ENCODE measurements at places on chromosomes 13 and 19. TPM values are rescaled to one million over a fixed set of nuclear protein-coding genes. Genes with fewer than 3 reads are reported as not detected.

The HNRNPUL1 gene
- total RNA-seq = 160 TPM

The CDX2 gene
- total RNA-seq = not detected

The GPC5 gene
- 0.14 TPM for total RNA-seq

The VSTM1 gene
- total RNA-seq = 0.74 TPM

The TLE2 gene
- total RNA-seq = not detected

The LTBP4 gene
- total RNA-seq = 24.5 TPM

The SMAD9 gene
- 2.1 TPM for total RNA-seq

The IGSF23 gene
- not detected for total RNA-seq

GRCh38 chr13:79112016-79112415 lies 294.0 kb downstream of the RBM26 start:
- no peak for DNase-seq

DNA sequence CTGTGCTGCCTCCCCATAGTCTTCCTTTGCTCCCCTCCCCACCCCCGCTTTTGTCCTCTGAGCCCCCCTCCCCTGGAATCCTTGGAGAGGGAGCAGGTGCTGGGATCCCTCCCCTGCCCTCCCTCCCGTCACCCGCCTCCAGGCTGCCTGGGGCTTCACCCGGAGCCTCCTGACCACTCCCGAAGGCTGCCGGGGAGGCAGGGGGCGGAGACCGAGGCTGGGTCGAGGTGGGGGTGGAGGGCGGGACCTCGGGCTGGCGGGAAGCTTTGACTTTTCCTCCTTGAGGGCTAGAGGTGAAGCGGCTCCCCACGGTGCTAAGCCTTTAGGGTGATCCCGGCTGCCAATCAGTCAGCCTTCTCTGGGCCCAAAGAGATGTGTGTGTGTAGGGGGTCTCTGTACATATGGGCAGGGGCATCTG lies 1.5 kb downstream of the KMT5C start:
- no peak for DNase-seq

DNA sequence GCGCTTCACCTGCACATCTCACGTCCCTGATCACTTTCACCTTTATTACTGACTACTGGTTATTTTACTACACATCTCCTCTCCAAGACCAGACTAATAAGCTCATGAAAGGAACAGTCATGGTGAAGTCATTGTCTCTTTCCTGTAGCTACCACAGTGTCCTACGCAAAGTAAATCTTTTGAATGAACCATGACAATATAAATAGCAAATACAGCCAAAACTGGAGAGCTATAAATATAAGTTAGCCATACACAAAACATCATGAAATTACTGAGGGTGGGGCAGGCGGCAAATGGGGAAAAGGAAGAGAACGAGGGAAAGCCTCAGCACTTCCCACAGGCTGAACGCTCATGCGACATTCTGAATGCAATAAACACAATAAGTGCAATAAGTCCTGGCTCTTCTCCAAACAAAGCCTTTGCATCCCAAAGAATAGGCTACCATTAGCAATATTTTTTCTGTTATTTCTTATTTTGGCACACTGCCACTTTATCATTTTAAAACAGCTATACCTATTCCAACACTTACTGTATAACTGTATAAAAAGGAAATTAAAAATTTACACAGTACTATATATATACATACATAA lies 62.5 kb downstream of the TUBGCP3 start:
- DNase-seq = peak; percentile 18

DNA sequence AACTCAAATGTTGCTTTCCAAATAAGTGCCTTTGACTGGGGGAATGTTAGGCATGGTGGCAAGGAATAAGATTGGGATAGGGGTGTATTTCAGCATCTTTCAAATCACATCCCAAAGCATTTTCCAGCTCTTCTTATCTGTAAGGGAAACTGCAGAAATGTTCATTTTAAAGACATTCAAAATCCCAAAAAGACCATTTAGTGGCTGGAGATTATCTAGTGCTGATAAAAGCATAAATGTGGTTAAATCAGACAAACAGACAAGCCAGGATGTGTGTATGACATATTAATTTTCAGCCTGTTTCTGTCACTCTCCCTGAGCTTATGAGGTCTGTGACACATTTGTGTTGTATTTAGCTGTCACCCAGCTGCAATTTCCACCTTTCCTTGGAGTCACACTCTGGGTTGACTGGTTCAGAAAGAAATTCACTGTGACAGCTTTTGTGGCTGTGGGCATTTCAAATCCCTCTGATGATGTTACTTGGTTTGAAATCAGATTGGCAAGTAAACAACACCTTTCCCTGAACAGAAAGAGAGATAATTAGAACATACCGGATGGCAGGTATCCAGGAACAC lies 69.7 kb upstream of the SIAH3 start:
- no peak for DNase-seq

DNA sequence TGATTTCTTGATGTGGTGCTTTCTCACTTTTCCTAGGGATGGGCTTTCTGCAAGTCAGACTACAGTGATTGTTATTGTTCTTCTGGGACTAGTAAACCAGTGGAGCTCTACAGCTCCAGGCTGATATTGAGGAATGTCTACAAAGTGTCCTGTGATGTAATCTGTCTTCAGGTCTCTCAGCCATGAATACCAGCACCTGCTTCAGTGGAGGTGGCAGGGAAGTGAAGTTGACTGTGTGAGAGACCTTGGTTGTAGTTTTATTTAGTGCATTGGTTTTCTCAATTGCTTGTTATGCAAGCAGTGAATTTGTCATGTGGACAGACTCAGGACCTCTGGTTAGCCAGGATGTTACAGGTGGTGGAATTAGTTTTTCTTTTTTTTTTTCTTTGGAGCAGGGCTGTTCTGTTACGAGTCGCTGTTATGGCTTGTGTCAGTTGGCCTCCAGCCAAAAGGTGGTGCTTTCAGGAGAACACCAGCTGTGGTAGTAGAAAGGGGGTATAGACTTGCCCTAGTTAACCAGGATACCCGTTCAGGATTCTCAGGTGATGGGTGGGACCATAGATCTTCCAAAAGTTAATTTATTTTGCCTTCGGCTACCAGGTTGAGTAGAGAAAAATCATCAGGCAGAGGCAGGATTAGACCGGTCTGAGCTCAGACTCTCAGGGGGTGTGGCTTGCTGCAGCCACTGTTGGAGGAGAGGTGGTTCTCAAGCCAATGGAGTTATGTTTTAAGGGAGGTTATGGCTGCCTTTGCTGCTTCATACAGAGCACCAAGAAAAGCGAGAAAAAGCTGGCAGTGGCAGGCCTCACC lies 11.9 kb upstream of the ZNF675 start:
- DNase-seq = peak; percentile 6

- DNase-seq = no peak
These were observed 20.8 kb downstream of the NLRP4 start for GRCh38 chr19:55857149-55857548.

DNA sequence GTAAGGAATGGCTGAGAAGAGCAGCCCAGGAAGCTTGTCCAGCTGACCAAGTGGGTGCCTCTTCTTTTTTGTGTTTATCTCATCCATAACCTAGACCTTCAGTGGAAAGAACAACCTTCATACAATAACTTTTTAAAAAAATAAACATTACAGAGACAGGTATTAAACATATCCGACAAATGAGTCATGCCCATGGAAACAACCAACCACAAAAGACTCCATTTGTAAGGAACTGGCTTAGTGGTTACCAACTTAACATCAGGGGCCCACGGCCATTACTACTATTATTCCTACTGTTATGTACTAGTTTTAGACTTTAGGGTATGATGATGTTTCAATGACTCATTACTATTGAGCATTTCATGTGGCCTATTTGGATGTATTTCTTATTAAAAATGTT lies 191.7 kb upstream of the SERP2 start:
- DNase-seq = peak; percentile 61

DNA sequence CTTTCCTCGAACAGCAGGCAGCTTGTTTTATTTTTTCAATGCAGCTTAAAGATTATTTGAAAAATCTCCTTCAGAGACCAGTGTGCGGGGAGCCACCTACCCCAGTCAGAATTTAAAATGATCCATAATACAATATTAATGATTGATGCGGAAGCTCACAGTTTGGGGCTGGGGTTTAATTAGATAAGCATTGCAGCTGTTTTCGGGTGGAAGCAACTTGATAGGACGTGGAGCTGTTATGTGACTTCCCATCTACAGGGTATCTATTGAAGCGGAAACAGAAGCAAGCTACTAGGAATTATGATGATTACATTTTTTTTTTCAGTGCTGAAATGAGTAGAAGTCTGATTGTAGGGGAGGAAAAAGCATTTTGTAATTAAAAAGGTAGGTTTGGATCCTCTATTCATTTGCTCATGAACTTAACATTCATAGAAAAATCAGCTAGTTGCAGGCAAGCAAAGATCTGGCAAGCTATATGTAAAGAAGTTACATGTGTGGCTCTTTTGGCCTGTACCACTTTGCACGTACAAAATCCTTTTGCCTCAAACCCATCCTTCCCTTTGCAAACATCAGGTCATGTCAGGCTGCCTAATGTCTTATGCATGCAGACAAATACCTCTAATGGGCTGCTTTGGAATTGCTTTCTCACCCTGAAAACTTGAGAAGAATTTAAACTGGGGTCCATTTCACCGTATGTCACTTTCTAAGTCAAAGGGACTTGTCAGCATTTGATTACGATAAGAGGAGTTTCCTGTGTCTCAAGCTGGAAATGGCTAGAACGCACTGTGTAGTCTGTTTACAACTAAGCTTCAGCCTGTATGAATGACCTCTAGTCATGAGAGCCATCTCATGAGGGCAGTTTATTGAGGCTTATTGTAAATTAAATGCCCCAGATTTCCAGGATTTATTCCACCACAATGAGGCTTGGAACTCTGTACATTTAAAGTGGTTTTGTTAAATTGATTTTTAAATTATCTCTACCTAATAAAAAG lies 267.1 kb upstream of the TMTC4 start:
- DNase-seq = no peak

GRCh38 chr13:46490129-46490528 lies 62.8 kb upstream of the LRCH1 start:
- DNase-seq = no peak

DNA sequence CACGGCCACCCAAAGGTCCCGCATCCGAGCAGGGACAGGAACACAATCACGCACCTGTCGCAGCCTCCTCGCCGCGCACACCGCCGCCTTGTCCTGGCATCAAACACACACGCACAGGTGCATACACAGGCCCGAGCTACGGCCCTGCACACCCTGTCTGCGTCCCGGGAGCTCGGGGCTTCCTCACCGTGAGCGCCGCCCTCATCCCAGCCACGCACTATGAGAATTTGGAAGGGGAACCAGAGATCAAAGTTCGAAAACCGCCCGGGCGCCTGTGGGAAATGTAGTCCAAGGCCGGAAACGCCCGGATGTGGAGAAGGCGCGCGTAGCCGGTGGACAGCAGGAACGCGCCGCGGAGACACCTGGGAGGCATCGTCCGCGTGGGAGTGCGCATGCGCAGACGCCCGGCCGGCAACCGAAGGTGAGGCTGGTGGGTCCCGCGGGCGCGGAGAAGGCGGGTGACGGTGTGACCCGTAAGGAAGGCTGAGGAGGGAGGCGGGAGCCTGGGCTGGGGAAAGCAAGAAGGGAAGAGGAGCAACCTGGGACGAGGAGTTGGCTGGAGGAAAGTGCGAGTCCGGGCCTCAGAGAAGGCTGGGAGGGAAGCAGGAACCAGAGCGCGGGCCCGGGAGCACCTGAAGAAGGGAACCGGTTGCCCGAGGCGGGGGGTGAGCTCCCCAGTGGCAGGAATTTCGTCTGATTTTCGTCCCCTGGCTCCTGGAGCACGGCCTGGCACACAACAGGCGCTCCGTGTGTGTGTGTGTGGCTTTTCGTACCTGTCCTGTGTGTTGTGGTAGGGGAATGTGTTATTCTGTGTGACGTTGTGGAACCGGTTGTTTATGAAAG lies at the start of gene ZNF567:
ZNF567 (plus strand) TSS at position 399 of the 843 bp plus-strand sequence. CDS start 7,256 bp downstream, outside the sequence.
- DNase-seq = peak; percentile 82

- DNase-seq = no peak
These were observed at the start of gene ZFP28 for GRCh38 chr19:56538761-56539263. TSS of gene ZFP28 (plus strand) at chr19:56538948. CDS start at chr19:56539019, 71 bp downstream.

DNA sequence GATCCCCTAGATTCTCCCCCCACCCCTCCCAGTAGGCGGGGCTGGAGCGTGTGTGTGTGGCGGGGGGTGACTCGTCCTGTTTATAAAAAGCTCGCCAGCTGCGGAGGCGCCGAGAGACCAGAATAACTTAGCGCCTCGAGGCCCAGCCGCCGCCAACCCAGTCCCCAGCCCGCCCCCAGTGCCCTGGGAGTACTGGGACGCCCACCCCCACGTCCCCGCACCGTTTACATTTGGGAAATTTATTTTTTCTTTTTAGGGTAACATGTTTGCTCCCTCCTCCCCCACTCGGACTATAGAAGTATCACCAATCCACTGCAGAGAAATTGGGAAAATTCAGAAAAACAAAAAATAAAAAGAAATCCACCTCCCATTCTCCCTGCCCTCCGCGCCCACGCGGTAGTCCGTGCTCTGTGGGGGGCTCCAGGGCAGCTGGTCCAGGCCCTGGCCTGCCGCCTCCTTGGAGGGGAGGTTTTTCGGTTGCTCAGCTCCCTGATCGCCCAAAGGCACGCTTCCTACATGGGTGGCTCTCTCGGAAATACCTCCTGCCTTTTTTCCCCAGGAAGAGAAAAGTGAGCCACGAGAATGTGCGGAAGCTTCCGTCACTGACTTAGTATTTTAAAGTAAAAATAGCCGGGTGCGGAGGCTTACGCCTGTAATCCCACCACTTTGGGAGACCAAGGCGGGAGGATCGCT lies 1.5 kb upstream of the RAB3A start:
- DNase-seq = peak; percentile 22

Measured in HT1080 (cell line).